SJCRH30 (cell line): ENCODE measurements at places on chromosomes 3 and 15. TPM values are rescaled to one million over a fixed set of nuclear protein-coding genes. Genes with fewer than 3 reads are reported as not detected.

Gene CCR1
- total RNA-seq, result not detected in 2 replicates

- H3K4me3 ChIP-seq, result peak overlapping the region; percentile 63
- no peaks in the 10 kb centered on the region for H3K27me3 ChIP-seq
- H3K4me1 ChIP-seq, result no peaks in the 10 kb centered on the region
These were observed 32.8 kb downstream of the RPN1 start for GRCh38 chr3:128617557-128618397.

- H3K36me3 ChIP-seq, result no peaks in the 10 kb centered on the region
- DNase-seq, result no peak
- no peak overlapping the region for H3K27ac ChIP-seq
- no peaks in the 10 kb centered on the region for H3K4me1 ChIP-seq
- H3K4me3 ChIP-seq, result no peak overlapping the region
These were observed 84.9 kb downstream of the CGGBP1 start for GRCh38 chr3:87973906-87974305.

DNA sequence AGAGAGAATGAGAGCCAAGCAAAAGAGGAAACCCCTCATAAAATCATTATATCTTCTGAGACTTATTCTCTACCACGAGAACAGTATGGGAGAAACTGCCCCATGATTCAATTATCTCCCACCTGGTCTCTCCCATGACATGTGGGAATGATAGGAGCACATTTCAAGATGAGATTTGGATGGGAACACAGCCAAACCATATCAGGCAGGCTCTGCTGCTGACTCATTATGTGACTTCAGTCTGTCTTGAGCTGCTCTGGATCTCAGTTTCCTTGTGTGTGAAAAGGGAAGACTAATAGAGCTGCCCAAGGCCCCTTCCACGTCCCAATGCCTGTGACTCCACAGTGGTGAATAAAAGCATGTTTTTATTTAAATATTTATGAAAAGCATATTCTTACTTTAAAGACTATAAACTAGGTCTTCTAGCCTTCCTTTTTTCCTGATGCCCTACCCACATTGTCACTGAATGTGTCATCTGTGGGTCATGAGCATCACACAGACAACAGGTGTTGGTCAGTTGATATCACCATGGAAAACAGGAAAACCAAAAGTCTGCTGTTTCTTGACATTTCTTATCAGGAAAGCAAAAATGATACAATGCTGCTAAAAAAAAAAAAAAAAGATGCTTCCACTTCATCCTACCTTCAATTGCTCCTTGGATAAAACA is 96.0 kb upstream of the PPP2R3A start:
- DNase-seq, result peak; percentile 44
- H3K27ac ChIP-seq, result peak overlapping the region; percentile 87
- H3K36me3 ChIP-seq, result no peaks in the 10 kb centered on the region
- no peaks in the 10 kb centered on the region for H3K27me3 ChIP-seq
- peaks cover 21% of the 10 kb centered on the region for H3K4me1 ChIP-seq
- no peak overlapping the region for H3K4me3 ChIP-seq
